ENCODE measurements at places on chromosomes 12 and 14. TPM values are rescaled to one million over a fixed set of nuclear protein-coding genes. Genes with fewer than 3 reads are reported as not detected.

RNU4-1 gene
- under 0.01 TPM for total RNA-seq

DNA sequence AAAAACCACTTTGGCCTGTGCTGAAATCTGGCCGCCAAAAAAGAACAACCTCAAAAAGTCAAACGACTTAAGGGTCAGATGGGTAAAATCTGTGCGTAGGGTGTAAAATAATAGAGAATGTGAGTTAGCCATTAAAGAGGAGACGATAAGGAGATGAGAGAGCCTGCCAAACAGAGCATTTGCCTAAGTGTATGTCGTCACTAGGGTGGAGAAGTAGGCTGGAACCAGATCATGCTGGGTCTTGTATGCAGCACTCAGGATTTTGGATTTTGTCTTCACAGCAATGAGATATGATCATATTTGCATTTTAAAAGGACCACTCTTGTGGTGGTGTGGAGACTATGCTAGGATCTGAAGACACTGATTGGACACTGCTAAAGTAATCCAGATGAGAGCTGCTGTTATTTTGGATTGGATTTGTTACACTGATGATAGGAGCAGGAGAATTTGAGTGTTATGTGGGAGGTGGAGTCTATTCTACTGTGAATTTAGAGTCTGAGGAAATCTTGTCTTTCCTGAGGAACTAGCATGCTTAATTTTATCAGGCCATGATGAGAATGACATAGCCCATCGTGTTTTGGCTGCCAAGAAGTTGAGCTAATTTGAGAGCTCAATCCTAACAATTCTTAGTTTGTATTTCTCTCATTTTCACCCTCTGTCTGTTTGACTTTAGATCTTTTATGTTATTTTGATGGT lies 24.8 kb upstream of the DBX2 start:
- no peak for DNase-seq

GRCh38 chr12:122501489-122501989 lies 807 bp upstream of the ZCCHC8 start:
- DNase-seq, result no peak

CACNA1C gene
- total RNA-seq, result 20.0 TPM

KLRB1 gene
- not detected for total RNA-seq

GRCh38 chr12:30692470-30692869 lies 3.2 kb downstream of the IPO8 start:
- DNase-seq, result no peak

DNA sequence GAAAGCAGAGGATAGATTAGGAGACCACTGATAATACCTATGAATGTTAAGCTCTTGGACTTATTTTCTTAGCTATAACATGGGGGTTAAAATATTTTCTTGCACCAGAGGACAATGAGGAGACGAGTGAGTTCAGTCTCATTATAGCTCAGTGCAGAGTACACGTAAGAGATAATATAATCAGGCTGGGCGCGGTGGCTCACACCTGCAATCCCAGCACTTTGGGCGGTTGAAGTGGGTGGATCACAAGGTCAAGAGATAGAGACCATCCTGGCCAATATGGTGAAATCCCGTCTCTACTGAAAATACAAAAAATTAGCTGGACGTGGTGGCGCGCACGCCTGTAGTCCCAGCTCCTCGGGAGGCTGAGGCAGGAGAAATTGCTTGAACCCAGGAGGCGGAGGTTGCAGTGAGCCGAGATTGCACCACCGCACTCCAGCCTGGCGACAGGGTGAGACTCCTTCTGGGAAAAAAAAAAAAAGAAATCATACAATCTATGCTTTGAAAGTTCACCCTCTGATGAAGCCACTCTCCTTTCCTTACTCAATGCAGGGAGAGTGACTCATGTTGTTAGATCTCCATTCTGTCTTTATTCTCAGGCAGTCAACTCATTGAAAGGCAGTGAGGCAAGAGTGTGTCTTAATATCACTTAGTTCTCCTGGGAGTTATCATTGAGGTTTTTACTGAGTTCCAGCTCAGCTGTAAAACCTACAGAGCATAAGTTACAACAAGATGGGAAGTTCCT lies 134.2 kb downstream of the SYNE2 start:
- no peak for DNase-seq

CLMN gene
- 0.82 TPM for total RNA-seq

DNA sequence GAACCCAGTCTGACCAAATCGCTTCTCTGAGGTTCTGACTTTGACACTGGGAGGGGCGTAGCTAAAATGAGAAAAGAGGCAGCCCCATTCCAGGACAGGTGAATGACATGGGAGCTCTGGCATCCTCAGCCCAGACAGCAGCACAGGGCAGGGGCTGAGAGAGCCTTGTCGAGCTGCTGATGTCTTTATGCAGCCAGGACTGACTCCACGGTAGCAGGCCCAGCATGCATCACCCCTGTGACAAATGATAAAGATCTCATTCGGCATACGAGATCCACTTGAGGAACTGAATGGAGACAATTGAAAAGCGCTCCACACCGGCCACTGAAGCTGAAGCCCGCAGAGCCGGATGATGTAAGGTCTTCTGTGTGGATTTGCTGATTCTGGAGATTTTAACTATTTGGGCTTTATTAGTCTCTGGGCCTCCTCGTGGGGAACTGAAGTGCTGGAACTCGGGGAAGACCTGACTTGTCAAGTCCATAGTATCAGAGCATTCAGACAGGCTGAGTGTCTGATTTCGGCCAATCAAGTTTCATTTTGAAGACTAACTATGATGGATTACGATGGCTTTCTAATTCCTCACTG lies 56.9 kb upstream of the MAP1LC3B2 start:
- DNase-seq, result no peak

DNA sequence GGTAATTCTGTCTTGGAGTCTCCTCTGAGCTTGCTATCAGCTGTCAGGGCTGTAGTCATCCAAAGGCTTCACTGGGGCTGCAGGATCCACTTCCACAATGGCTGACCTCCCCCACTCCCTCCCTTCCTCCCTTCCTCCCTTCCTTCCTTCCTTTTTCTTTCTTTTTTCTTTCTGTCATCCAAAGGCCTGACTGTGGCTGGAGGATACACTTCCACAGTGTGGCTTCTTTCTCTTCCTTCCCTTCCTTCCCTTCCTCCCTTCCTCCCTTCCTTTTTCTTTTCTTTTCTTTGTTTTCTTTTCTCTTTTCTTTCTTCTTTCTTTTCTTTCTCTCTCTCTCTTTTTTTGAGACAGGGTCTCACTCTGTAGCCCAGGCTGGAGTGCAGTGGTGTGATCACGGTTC lies 30.6 kb downstream of the ARF6 start:
- DNase-seq, result no peak

- no peak for DNase-seq
Measured at GRCh38 chr14:103949131-103949790, 6.9 kb upstream of the RD3L start.

- no peak for DNase-seq
Measured at GRCh38 chr14:65620195-65620594, 207.7 kb downstream of the FUT8 start.

IL26 gene
- total RNA-seq, result not detected

- no peak for DNase-seq
Measured at GRCh38 chr12:13383379-13383778, 186.9 kb downstream of the EMP1 start.

DNA sequence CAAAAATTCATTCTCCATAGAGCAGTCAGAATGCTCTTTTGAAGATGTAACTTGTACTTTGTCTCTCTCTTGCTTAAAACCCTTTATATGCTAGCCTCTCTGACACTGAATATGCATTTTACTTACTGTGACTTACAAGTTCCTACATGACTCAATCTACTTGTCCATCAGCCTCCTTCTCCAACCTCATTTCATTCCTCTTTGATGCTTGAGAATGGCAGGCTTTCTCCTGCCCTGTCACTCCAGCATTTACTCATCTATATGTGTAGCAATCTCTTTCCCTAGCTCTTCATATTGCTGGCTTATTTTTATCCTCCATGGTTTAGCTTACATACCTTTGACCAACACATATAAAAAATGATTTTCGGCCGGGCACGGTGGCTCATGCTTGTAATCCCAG lies 561.9 kb downstream of the CCER1 start:
- DNase-seq, result no peak

DNA sequence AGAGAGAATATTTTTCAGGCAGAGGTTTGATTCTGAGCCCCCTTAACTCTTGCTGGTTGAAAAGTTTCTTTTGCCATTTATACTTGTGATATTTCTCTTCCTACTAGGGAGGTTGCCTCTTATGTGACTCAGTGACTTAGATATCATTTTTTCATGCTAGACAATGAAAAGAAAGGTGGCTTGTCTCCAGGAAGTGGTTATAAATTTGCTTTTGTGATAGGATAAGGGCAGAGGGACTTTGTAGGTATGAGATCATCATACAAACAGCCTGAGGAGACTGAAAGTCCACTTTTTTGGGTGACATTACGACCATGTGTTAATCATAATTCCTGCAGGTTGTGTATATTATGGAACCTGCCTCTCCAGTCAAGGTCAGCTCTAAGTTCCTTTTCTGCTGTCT lies 35.8 kb downstream of the ACSM4 start:
- DNase-seq, result no peak

GRCh38 chr12:873954-874353 lies 75.5 kb downstream of the RAD52 start:
- no peak for DNase-seq

DNA sequence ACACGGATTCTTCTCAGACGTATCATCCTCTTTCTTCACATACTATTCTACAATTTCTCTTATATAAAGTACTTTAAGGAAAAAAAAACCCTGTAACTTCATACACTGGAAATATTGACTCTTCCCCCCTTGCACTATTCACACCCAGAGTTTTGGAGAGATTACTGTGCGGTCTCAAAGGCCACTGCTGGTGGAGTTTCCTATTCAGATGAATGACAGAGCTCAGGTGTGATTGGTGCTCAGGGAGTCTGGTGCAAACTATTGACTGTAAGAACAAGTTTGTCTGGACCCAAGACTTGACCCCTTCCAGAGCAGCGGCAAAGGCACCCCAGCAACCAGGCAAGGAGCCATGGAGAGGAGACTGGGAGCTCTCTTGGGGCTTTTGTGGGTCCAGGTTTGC lies 187.5 kb upstream of the OR4E1 start:
- DNase-seq, result no peak

DNA sequence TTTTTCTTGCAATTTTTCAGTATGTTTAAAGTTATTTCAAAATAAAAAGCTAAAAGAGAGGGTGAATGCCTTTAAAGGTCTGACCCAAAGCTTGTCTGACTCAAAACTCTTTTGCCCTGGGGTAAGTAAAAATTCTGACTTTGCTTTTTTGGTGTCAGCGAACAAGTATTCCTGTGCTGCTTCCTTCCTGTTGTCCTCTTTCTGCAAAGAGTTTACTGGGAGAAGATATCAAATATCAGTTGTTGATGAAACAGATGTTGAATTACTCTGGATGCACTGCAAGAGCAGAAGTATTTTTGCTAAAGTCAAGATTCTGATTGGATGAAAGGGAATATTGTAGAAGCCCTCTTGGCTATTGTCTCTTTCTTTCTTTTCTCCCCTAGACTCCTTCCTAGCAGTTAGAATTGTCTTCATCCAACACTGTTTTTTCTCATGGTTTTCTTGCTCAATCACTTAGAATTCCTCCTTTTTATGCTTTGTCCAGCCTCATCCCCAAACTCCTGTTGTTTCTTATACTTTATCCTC lies 62.0 kb downstream of the DACT1 start:
- DNase-seq, result no peak

PTPRR gene
- total RNA-seq, result 16.7 TPM

SERPINA9 gene
- total RNA-seq, result not detected

NGB gene
- total RNA-seq, result 4.9 TPM

OR6C76 gene
- total RNA-seq, result not detected

- DNase-seq, result no peak
Measured at GRCh38 chr14:65422088-65422834, 9.7 kb downstream of the FUT8 start.

TSPAN19 gene
- total RNA-seq, result not detected

DNA sequence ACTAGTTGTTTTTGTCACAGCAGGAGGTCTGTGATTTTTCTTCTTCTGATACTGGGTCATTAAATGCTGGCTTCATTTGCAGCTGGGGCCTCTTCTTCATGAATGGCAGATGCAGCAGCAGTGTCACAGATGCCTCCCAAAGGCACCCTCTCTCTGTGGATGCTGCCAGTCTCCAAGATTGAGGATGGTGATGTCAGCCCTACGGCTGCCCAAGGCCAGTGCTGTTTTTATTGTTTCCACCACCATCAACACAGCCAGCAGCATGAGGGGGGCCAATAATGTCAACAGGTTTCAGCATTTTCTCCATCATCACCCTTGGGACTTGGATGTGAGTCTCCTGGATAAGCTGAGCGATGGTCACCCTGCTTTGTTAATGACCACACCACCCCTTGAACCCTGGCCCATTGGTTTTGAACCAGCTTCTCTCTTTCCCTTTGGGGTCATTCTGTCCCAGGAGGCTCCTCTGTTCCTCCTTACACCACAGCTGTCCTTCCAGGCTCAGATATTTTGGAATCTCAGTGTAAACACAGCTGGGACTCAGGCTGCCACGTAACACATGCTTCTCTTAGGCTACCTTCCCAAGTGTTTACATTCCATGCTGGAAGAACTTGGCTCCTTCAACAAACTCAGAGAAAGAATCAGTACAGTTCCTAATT lies 151.7 kb upstream of the DDHD1 start:
- no peak for DNase-seq

- DNase-seq, result no peak
Measured at GRCh38 chr14:71554959-71555612, 377.1 kb upstream of the RGS6 start.

- no peak for DNase-seq
Measured at GRCh38 chr12:124543052-124543589, 24.3 kb downstream of the NCOR2 start.

GALNT16 gene
- total RNA-seq, result 4.1 TPM

GRCh38 chr12:31474751-31475150 lies 116.2 kb downstream of the DENND5B start:
- no peak for DNase-seq

SLC6A12 gene
- total RNA-seq, result 6.9 TPM

ADAM21 gene
- total RNA-seq, result under 0.01 TPM

DNA sequence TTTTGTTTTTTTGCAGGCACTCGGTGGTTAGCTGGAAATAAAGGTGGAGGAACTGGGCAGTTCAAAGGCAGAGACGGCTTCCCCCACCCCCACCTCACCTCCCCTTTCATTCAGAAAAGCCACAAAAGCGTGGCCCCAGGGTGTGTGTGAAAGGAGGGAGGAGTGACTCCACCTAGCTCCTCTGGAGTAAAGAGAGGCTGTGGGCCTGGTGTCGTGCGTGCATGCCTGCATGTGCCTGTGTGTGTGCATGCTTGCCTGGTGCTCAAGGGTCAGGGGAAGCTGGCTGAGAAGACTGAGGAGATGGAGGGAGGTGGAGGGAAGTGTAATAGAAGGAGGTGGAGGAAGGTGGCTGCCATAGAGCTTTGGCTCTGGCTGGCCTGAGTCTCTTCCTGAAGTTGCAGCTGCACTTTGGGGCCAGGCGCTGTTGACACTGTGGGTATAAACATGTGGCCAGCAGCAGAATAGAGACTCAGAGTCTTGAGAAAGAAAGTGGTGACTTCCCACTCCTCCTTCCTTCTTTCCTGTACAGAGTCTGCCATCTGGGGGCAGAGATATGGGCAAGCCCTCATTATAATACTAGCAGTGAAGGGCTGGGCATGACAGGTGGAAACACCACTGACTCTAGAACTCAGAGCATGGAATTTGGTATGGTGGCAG lies 36.9 kb upstream of the SINHCAF start:
- no peak for DNase-seq

GALC gene
- 37.1 TPM for total RNA-seq

Data from frontal cortex (tissue), 4 donors.